ENCODE measurements at places on chromosomes 13 and 19.

GRCh38 chr19:10514211-10515145 lies 2.8 kb downstream of the S1PR5 start:
- no peak for DNase-seq

DNA sequence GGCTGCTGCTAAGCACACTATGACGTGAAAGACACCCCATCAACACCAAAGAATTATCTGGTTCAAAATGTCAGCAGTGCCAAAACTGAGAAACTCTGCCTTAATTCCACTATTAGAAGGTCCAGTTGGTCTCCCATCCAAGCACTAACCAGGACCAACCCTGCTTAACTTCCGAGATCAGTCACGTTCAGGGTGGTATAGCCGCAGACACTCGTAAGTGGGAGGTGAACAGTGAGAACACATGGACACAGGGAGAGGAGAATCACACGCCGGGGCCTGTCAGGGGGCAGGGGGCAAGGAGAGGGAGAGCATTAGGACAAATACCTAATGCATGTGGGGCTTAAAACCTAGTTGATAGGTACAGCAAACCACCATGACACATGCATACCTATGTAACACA lies 83.4 kb downstream of the C13orf42 start:
- no peak for DNase-seq

DNA sequence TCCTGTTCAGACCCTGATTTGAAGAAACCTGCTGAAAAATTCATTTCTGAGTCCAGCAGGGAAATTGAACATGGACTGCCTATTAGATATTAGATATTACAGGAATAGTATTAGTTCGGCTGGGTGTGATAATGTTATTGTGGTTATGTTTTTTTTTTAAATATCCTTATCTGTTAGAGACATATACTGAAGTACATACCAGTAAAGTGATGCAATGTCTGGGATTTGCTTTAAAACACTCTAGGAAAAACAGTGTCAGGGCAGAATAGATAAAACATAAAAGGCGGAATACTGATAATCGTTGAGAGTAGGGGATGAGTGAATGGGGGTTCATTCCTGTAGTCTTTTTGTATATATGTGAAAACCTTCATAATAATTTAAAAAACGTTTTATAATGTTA lies 28.7 kb upstream of the AMER2 start:
- no peak for DNase-seq

- no peak for DNase-seq
Measured at GRCh38 chr13:40190641-40191100, 475.8 kb downstream of the FOXO1 start.

- DNase-seq = no peak
Measured at GRCh38 chr19:3880471-3881271, at the start of gene ATCAY. Gene ATCAY (plus strand): TSS chr19:3880685. CDS start chr19:3885768, 5,083 bp downstream.

- DNase-seq = peak; percentile 54
Measured at GRCh38 chr19:54390942-54391577, 24.2 kb upstream of the TTYH1 start.

- no peak for DNase-seq
Measured at GRCh38 chr13:33634546-33634982, 183.4 kb upstream of the RFC3 start.

DNA sequence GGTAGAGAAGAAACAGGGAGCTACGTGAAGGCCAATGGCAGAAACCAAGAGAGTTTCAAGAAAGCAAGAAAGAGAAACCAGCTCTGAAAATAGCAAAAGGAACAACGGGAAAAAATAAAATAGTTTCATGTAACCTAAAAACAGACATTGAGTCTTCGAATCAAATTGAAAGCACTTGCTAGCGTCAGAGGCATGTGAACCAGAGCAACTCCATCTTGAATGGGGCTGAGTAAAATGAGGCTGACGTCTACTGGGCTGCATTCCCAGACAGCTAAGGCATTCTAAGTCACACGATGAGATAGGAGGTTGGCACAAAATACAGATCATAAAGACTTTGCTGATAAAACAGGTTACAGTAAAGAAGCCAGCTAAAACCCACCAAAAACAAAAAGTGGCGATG lies 7.3 kb upstream of the PMIS2 start:
- DNase-seq = no peak

- no peak for DNase-seq
Measured at GRCh38 chr19:55193481-55193880, 13.4 kb upstream of the SYT5 start.

GRCh38 chr13:113460599-113460998 lies 7.3 kb upstream of the ADPRHL1 start:
- no peak for DNase-seq

DNA sequence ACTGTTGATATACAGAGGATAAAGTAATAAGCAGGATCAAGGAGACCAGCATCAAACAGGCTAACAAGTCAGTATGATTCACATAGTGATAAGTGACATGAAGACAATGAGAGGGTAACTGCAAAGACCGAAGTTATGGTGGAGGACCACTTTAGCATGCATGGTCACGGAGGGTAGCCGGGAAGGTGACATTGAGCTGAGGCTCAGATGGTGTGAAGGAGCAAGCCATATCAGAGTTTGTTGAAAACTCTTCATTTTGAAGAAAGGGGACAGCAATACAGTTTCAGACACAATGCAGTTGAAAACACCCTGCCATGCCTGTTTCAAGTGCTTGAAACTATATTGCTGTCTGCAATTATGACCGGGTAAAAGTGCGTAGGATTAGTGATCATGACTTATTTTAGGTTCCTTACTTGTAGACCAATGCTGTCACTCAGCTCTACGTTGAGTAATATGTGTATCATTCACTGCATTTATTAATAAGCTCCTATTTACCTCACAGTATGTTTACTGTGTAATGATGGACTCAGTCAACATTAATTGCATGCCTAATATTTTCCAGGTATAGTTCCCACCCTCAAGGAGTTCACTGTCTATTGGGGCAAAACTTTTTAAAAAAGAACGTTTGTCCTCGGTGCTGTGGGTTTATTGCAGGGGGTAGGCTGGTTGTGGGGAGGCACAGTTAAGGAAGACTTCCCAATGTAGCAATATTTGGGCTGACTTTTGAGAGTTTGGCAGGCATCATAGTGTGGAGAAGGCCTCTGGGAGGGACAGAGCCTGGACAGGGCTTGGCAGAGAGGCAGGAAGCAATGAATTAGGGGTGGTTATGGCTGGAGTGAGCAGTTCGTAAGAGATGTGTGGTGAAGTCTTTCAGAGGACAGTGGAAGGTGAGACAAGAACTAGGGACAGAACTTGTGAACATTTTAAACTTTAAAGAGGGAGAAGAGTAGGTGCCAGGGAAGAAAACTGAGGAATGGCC lies 3.2 kb downstream of the UBAC2 start:
- DNase-seq = no peak

- DNase-seq = no peak
Measured at GRCh38 chr19:16272945-16273344, 51.7 kb upstream of the KLF2 start.

DNA sequence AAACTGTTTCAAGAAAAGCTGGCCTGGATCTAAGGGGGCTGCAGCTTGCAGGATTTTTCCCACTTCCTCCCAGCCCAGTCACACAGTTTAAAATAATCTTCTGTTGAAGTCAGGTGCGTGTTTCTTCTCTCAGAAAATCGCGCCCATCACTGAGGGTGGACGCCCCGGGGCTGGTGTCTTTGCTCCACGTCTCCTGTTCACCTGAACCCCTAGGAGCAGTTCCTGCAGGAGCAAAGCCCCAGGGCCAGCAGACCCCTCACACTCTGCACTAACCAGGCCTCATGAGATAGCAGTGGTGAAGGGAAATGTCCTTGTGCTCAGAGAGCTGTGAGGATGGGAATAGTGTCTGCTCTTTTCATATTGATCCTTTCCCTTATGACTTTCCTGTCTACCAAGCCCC lies 920 bp upstream of the SIGLEC7 start:
- no peak for DNase-seq

GRCh38 chr19:20662421-20663105 lies 1.2 kb upstream of the ZNF626 start:
- DNase-seq = no peak

- no peak for DNase-seq
Measured at GRCh38 chr19:49652551-49653465, 10.8 kb downstream of the SCAF1 start.

- DNase-seq = peak; percentile 56
Measured at GRCh38 chr13:76440568-76440967, 445.6 kb downstream of the KCTD12 start.

GRCh38 chr19:7099597-7099921 lies 30.1 kb downstream of the ZNF557 start:
- no peak for DNase-seq

GRCh38 chr19:7500811-7501450 lies 12.1 kb upstream of the PEX11G start:
- DNase-seq = peak; percentile 41

DNA sequence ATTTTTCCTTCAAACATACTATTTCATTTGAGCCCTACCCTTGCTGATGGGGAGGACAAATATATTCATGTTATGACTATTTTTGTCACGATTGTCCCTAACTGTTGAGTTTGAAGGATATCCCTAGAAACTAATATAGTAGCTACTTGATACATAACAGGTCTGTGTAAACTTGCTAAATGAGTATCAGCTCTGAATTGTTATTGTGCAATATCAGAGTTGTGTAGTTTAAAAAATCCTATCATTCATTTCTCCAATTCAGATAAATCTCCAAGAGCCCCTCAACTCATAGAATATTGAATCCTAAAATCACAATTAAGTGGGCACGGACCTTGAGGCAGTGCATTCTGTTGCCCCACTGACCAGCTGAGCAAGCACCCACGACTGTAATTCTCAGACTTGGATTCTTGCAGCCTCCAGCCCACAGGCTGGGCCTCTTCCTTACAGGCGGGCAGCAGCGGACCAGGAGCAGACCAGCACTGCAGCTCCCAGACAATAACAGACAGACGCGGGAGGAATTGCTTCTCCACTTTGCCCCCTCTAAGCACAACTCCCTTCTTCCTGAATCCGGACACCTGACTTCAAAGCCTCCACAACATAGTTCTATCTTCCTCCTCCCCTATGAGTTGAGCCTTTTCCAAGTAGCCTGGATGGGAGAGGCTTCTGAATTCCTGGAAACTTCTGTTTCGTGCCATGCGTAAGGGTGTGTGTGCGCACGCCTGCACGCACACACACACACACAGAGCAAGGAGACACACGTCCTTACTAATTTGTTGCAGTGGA lies 337.6 kb upstream of the ARGLU1 start:
- no peak for DNase-seq

- no peak for DNase-seq
Measured at GRCh38 chr19:7905859-7906258, 2.2 kb downstream of the MAP2K7 start.

DNA sequence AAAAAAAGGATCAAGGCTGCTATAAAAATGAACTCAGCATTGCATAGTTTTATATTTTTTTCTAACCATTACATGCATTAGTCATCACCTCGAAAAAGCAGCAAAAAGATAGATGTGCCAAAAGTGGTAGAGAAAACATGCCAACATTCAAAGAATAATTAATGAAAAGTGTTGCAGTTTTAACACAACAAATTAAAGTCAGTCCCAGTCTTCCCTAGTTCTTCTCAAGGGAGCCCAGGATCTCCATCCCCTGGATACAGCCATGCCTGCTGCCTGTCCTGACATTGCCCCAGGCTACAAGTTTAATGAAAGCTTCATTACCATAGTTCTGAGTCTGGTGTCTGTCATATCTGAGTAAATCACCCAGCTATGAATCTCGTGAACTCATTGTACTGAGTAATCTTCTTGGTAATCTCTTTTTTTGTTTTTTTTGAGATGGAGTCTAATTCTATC lies 116.6 kb upstream of the KLF12 start:
- DNase-seq = no peak

- no peak for DNase-seq
Measured at GRCh38 chr13:32587811-32588170, 1.5 kb downstream of the PDS5B start.

GRCh38 chr13:106917024-106917571 lies 349.2 kb upstream of the ARGLU1 start:
- no peak for DNase-seq

DNA sequence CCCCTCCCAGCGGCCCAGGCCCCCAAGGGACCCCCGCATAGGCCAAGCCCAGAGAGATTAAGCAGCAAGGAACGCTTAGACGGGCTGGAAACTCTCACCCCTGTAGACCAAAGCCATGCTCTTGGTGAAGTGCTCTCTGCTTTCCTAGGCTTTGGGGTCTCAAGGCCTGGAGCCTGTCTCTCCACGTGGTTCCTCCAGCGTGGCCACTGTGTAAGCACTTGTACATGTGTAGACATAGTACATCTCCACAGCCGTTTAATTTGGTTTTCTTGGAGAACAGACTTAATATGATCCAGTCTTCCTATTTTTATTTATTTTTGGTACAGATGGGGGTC lies 1.1 kb downstream of the NUDT19 start:
- DNase-seq = peak; percentile 2

DNA sequence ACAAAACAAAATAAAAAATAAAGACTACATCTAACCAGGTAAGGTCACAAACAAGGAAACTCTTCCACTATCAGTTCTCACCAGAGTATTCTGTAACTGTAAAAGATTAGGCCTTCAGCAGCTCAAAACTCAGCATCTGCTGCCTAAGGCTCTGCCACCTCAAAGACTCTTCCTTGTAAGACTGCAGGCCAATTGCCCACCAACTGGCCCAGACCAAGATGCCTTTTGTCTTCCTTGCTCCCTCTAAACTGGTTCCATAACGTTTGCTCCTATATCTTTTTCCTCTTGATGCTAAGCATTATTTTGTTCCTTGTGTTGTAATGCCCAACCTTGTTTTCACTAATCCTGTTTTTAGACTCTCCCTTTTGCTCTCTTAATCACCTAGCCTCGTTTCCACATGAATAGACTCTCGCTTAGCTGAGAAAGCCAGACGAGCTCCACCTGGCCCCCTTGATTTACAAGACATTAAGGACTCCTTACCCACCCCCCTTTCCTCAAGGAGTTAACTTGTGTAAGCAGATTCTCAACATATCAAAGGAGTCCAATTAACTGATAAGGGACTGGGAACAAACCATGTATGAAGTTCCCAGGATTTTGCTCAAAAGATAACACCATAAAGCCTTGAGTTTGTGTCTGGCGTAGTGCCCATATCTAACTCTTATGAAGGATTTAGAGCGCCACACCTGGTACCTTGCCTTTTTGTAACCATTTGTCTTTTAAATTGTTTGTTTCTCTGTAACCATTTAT lies 1.5 kb downstream of the ZNF814 start:
- DNase-seq = no peak

DNA sequence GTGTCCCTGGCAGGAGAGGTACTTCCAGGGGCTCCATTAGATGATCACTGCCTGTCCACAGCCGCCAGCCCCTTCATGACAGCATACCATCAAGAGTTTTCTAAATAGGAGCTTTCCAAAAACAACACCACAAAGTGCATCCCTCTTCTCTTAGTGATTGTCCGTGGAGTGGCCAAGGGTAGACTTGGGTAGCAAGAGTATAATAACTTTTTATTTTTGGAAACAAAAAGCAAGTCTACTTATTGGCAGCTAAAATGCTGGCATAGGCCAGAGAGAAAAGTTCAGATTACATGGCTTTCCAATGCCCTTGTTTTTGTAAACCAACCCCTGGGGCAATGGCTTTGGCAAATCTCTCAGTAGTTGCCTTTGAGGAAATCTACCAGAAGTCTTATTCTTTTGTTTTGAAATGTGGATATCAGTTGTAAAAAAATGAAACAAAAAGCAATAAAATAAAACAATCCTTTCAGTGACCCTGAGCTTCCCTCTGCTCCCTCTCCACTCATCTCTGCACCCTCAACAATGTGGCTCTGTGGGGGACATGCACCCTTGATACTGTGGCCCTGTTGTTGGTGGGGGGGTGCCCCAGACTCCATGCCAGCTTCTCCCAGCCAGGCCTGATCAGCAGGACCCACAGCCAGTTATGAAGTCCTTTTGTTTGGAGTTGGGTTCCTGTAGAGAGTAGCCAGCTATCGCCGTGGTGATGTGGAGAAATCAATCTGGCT lies 294.1 kb downstream of the DLEU7 start:
- no peak for DNase-seq

GRCh38 chr19:51407511-51408131 lies 9.8 kb downstream of the SIGLEC10 start:
- peak; percentile 89 for DNase-seq
